ENCODE measurements at places on chromosomes 6 and 20. TPM values are rescaled to one million over a fixed set of nuclear protein-coding genes. Genes with fewer than 3 reads are reported as not detected.

The PRDM13 gene
- total RNA-seq: not detected

The TFAP2A gene
- total RNA-seq: 0.78 TPM

The RBM24 gene
- 5.5 TPM for total RNA-seq

The PACRG gene
- 0.23 TPM for total RNA-seq

The IPCEF1 gene
- 1.9 TPM for total RNA-seq

The BPIFB4 gene
- not detected for total RNA-seq

The DEFB124 gene
- not detected for total RNA-seq

The ANKRD66 gene
- total RNA-seq: not detected
